ENCODE measurements at places on chromosomes 5 and 9.

DNA sequence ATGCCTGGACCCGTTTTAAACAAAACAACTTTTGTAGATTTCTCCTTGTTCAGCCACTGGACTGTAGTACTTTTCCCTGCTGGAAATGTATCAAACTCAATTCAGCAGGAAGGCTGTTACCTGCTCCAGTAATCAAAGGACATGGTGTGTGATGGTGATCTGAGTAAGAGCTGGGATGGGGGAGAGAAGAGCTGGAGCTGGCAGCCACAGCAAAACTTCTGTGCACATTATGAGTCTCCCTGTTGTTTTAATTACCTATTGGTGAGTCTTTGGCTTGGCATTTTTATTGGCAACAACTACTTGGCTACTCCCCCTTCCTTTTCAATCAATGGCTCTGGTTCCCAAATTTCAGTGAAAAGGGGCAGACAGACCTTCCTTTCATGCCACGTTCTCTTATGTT lies 9.7 kb downstream of the NREP start:
- DNase-seq: no peak

DNA sequence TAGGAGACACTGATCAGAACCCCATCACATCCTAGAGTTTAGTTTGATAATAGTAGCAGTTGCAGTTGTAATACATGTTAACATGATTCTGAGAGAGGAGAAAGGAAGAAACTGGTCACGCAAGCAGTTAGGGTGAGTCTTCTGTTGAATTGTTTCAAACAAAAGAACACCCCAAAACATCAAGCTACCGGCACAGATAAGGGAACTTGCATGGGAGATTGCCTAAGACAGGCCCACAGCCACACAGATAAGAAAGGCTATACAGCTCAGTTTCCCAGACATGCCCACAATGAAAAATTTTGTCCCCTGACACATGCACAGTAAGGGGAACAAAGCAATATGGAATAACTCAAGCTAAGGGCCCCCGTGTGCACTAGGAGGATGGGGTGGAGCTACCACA lies 15.9 kb downstream of the HSPB3 start:
- no peak for DNase-seq

GRCh38 chr5:106113922-106114321 lies 1556.8 kb downstream of the EFNA5 start:
- no peak for DNase-seq

DNA sequence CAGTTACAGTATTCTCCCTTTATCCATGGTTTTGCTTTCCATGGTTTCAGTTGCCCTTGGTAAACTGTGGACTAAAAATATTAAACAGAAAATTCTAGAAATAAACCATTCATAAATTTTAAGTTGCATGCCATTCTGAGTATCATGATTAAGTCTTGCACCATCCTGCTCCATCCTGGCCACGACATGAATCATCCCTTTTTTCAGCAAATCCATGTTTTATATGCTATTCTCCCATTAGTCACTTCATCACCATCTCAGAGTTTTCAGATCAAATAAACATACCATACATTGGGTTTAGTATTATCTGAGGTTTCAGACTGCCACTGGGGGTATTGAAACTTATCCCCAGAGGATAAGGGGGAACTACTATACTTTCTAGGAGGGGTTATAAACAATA lies 234.4 kb upstream of the ATP10B start:
- no peak for DNase-seq

DNA sequence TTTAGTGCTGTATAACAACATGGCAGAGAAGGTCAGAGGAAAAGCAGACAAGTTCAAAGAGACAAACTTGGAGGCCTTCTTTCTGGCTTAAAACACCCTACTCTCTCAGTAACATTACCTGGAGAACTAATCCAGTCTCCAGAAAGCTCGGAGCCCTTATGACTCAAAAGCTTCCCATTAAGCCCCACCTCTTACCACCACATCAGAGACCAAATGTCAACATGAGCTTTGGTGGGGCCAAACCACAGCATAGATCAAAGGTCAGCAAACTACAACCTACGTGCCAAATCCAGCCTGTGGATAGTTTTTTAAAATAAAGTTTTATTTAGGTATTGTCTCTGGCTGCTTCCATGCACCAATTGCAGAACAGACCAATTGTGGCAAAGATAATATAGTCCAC lies 589.9 kb downstream of the DNAH5 start:
- DNase-seq: no peak

DNA sequence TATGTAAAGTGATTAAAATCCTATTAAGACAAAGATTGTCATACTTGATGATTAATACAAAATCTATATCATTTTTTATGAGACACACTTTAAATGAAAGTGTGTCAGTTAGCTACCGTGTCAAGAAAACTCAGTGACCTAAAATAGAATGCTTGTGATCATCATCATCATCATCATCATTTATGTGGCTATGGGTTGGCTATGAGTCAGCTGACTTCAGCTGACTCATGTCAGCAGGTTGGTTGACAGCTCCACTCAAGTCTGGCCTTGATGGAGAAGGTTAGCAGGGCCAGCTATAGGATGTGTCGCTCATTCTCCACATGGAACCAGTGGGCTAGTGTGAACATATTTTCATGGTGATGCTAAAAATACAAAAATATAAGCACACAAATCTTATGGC lies 43.8 kb upstream of the ZNF300 start:
- no peak for DNase-seq

DNA sequence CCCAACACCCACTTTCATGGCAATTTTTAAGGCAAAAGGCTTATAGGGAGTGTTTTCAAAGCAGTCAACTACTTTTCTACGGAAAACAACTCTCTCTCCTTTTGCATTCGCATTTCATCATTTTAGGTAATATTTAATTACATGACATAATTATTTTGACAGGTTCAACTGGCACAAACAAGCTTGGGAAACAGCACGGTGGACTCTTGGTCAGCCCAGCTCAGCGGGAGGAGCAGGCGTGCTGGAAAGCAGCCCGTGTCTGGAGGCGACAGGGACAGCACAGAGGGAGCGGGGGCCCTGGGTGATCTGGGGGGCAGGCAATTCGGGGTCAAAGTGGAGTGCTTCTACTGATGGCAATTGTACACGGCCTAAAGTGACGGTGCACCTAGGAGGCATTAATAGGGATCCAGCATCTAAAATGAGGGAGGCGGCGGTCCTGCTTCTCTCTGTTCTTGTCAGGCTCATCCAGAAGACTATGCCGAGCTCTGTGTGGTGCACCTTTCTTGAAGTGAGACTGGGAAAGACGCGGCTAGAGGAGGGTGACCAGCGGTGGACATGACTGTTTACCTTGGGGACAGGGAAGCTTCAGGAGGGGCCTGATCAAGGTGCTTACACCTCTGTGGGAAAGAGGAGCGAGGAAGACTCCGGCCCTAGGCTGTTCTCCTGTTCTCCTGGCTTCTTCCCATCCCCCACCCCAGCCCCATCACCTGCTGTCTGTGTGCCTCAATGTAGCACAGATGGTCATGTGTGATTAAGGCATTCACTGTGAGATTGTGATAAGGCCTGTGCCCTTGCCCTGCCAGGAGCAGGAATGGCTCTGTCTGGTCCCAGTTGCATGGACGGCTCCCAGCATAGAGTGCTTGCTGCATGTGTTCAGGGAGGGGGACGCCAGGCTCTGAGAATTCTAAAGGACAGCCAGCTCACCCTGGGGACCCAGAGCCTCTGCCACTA lies 3.4 kb downstream of the MYMK start:
- no peak for DNase-seq
